Testis (tissue), 5 donors: ENCODE measurements at places on chromosomes 6 and 20. TPM values are rescaled to one million over a fixed set of nuclear protein-coding genes. Genes with fewer than 3 reads are reported as not detected.

The RFX6 gene
- 0.99 TPM for polyA plus RNA-seq

The CLVS2 gene
- 0.24 TPM for polyA plus RNA-seq

DNA sequence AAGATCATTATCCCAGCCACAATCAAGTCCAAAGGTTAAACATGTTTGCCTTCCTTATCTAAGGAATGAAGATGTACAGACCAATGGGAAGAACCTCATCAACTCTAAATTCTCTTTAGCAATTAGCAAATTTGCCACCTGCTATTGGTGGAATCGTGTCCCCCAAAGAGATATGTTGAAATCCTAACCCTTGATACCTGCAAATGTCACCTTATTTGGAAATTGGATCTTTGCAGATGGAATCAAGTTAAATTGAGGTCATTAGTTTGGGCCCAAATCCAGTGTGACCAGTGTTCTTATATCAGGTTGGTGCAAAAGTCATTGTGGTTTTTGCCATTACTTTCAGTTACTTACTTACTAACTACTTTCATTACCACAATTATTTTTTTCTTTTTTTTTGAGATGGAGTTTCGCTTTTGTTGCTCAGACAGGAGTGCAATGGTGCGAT, 31.3 kb downstream of the KLHL31 start:
- no peak for DNase-seq

The TTBK1 gene
- 2.3 TPM for polyA plus RNA-seq
